ENCODE measurements at places on chromosomes 5 and 9.

- DNase-seq = no peak
Measured at GRCh38 chr9:10705383-10705782, 92.6 kb upstream of the PTPRD start.

GRCh38 chr9:110041452-110041851 is 166.5 kb downstream of the C9orf152 start:
- DNase-seq = no peak

DNA sequence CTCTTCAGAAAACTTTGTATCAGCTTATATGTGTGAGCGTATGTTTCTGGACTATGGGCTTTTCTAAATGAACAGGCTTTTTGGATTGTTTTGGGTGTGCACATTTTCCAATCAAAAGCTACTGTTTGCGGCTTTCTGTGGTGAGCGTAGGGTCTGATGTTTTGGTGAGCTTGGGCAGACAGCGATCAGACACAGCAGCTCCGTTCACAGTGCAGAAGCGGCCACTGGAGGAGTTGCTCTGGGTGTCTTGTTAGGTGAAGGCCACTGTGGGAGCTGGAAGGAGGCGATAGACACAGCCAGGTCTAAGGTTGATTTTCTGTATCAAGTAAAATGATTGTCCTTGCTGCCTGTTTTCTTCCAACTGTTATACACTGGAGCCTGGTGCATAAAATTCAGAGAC is 11.1 kb downstream of the PRRC2B start:
- no peak for DNase-seq

DNA sequence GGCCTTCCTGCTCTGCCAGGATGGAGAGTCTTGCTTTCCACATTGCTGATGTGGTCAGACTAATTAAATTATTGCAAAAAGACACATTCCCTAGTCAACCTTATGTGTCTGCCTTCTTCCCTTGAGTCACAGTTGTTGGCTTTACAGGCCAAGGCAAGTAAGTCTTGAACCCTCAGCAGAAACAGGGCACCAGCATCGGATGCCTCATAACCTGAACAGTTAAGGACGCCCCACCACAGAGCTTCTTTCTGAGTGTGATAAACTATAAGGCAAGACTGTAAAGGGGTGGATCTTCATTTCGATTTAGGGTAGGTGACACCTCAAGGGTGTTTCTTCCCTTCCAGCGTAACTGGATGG is 670 bp upstream of the KIF2A start:
- DNase-seq = no peak

DNA sequence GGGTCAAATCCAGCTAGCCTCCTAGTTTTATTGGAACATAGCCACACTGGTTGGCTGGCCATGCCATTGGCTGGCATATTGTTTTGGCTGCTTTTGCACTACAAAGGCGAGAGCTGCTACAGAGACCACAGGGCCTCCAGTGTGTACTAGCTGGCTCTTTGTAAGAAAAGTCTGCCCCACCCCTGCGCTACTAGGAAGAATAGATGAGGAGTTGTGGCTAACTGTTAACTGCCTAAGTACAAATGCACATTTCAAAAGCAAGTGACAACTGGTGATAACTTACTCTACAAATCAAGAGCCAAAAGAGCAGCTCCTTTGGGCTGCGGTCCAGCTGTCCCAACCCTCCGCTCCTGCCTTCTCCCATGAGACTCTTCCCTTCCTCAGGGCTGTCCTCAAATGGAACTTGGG is 63.9 kb downstream of the SERINC5 start:
- no peak for DNase-seq

GRCh38 chr5:57311921-57312735 is 138.3 kb downstream of the GPBP1 start:
- no peak for DNase-seq

DNA sequence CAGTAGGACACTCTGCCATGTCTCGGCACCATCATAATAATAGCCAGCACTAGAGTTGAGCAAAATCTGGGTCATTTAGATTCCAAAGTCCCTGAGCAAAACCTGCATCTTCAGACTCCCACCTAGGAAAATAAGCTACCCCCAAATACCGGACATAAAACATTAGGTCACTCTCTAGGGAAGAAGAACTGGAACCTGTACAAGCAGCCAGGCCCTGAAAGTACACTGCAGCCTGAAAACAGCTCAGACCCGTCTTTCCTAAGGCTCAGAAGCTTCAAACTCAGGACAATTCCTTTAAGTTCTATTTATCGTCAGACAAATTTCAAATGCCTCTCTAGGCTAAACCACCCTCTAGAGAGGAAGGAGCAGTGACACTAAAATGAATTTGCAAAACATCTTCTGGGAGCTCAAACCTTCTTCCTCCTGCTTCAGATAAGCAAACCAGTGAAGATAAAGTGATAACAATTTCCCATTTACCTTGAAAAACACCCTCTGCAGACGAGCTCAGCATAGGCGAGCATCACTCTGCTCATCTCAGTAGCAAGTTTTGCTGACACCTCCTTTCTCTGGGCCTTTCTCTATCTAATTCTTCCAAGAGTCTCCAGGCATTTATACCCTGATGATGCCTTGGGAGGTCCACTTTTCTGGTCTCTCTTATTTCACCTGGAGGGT is 34.0 kb downstream of the ADAM19 start:
- no peak for DNase-seq

DNA sequence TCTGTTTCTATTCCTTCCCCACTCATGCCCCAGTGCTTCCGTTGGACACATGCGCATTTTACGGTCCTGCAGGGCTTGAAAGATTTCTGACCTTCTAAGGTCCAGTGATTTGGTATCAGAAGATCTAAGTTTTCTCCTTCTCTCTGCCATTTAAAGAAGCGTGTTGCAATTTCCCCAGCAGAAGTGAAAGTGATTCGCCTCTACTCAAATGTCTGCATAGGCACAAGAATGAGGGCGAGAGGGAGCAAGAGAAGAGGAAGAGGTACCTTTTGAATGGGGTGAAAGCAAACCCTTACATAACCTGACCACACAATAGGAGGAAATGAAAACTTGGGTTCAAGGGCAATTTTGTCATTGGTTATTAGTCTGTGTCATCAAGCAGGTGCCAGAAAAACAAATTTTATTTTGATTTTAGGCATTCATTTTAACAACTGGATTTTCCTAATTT is 31.7 kb upstream of the NR3C1 start:
- peak; percentile 7 for DNase-seq

- no peak for DNase-seq
Measured at GRCh38 chr9:109751253-109751652, 28.7 kb upstream of the PALM2AKAP2 start.

DNA sequence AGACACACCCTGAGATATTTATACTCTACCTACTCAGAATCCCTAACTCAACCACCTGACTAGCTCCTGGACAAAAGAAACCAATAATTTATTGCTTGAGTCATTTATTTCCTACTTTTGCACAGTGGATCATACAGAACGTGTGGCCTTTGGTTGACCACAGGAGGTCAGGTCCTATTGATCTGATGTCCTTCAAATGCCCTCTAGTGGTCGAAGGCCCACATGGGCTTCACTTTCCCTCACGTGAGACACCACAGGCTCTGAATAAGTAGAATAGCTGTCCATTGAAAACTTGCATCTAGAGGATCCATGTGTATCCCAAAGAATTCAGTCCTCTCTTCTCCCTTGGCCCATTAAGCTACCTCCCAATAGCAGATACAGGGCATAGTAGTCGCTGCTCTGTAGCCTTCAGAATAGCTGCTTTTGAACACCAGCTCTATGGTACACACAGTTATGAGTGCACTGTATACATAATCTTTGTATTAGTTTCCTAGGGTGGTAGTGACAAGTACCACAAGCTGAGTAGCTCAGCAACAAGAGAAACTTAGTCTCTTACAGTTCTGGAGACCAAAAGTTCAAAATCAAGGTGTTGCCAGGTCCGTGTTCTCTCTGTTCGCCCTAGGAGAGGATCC is 177.6 kb upstream of the SMARCA2 start:
- no peak for DNase-seq

DNA sequence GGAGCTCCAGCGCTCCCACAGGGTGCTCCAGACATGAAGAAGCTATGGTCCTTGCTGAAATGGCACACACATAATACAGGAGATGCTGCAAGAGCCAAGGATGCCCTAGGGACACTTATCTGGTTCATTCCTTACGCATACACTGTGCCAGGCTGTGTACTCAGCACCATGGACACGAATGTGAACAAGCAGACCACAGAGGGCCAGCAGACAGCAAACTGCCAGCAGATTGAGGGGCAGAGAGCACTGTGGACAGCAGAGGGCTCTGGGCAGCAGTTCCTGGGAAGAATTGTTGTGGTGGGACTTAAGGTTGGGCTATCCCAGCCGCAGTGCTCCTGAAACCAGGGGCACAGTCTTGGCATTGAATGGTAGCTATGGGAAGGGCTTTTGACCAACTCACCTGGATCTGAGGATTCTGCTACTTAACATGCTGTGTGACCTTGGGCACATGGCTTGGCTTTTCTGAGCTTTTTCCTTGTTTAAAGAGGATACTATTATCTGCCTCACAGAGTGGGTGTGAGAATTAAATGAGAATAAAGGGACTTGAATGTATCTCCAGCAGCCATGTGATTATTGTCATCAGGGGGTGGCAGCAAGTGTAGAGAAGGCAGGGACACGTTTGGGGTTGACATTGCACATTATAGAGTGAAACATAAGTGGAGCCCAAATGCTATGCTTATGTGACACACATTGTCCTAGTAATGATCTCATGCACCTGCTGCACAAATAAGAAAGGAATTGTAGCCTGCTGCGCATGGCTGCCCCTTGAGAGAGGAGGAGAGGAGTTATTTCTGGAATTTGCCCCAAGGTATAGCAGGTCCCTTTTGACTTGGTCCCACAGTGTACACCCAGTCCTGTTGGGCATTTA is 30.1 kb downstream of the PPARGC1B start:
- no peak for DNase-seq

- DNase-seq = no peak
Measured at GRCh38 chr5:139686706-139687441, 38.7 kb downstream of the CXXC5 start.

GRCh38 chr5:55027595-55027994 is 3.5 kb downstream of the GZMK start:
- DNase-seq = no peak

DNA sequence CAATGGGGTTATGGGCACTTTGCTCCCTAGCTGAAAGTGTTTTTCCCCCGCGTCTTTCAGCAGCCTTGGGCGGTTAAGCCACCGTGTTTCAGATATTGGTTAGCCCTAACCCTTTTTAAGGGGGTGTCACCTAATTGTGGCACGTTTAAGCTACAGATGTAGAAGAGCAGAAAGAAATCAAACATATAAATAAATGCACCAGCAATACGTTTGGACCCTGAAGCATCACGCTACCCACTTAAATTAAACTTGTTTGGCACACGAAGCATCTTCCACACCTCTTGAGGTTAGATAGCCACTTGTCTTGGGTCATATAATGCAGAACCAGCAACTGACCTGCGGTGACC is 768 bp downstream of the YTHDC2 start:
- no peak for DNase-seq

DNA sequence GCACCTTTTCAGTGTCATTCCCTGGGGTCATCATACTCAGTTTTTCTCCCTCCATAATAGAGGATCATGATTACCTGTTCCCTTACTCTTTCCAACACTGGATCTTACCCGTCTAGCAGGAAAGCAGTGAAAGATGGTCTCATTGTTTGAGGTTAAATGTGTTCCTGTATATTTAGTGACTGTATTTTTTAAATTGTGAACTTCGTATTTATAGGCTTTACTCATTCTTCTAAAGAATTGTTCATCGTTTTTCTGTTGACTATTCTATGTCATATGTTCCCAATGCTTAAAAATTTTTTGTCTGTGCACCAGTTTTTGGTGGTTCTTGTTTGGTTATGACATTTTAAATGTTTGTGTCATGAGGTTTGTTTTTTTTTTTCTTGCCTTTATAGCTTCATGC is 204.8 kb upstream of the OTULINL start:
- no peak for DNase-seq

DNA sequence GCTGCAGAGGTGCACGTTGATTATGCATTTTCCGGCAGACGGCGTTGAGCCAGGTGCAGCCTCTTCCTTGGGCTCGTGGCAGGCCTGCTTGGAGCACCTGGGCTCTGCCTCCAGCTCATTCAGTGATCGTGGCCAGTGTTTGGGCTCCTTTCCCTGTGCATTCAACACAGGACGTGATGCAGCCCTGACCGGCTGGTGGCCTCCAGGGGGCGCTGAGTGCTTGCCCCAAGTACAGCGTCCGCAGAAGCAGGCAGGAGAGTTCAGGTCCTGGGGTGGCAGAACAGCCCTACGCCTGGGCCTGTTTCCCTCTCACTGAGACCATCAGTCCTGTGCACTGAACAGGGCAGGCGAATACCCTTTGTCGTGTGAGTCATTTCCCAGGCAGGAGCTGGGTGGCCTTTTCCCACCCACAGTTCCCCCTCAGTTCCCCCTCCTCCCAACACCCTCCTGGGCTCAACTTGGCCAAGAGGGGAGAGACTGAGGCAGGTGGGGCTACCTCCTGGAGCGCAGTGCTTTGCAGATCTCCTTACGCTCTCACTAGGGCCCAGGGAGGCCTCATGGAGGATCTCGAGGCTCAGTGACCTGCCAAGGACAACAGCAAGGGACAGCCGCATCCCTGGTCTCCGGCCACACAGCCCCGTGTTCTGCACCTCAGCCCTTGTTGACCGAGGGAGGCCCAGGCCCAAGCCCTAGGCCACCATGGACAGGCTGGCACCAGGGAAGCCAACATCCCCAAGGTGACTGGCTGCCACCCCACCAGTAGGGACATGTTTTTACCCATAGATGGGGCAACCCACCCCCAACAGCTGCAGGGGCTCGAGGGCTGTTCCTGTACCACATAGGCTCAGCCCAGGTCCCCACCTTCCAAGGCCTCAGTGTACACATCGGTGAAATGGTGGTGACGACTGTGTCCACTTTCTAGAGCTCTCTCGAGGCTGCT is 52.9 kb downstream of the LRSAM1 start:
- peak; percentile 70 for DNase-seq

Data from stimulated activated CD8-positive, alpha-beta memory T cell treated with anti-CD3 and anti-CD28 coated beads, Interleukin-12 subunit alpha, Interleukin-12 subunit beta, amount 100 ng/mL, for 1 hour (primary cell).